ENCODE measurements at places on chromosomes 1 and 21.

GRCh38 chr21:42302076-42302650 is 13.0 kb downstream of the TFF3 start:
- peak; percentile 57 for DNase-seq

- no peak for DNase-seq
Measured at GRCh38 chr1:10415211-10415930, 14.9 kb upstream of the CENPS start.

- DNase-seq: no peak
Measured at GRCh38 chr21:35664683-35665082, 395.6 kb downstream of the SETD4 start.

DNA sequence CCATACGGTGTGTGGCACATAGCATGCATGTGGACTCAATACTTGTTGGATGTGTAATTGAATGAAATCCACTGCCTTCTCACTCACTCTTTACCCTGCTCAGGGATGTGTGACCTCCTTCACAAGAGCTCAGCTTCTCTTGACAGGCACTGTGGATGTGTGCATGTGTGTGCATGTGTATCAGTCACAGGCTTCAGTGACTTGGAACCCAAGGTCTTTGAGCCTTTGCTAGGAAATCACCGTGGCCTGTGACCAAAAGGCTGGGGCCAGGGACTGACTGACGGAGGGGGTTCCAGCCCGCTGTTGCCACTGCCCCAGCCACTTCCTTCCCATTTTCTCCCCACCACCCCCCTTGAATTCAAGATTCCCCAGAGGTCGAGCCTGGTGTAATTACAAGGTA is 144.4 kb upstream of the POU3F1 start:
- DNase-seq: no peak

- no peak for DNase-seq
Measured at GRCh38 chr21:41966041-41966833, 12.4 kb upstream of the C2CD2 start.

DNA sequence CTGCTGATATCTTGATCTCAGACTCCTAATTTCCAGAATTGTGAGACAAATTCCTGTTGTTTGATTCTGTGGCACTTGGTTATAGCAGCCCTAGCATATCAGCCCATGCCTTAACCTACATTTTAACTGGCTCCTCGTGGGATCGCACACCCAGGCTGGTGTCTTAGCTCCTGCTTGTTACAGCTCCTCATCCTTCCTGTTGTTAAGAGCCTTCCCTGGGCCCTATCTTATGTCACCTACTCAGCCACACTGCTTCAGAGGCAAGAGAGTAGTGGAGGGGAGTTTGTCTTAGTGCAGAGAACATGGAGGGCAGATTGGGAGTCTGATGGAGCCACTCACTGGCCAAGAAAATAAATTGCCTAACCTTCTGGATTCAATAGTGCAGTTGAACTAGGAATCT is 131.0 kb downstream of the ROR1 start:
- no peak for DNase-seq

DNA sequence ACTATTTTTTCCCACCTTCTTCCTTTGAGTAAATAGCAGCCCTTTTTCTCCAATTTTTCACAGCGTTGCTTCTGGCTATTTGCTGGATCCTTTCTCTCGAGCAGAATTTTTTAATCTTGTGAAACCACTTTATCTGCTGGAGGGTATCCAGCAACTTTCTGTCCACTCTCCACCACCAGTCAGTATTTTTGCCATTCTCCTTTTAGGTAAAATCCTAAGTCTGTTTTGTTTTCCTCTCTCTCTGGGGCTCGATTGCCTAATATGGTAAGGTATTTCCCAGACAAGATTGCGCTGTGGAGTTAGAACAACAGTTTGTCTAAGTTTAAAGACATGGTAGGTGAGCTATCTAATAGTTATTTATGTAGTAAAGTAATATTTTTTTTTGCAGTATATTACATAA is 156.9 kb downstream of the PPP1R12B start:
- peak; percentile 0 for DNase-seq

DNA sequence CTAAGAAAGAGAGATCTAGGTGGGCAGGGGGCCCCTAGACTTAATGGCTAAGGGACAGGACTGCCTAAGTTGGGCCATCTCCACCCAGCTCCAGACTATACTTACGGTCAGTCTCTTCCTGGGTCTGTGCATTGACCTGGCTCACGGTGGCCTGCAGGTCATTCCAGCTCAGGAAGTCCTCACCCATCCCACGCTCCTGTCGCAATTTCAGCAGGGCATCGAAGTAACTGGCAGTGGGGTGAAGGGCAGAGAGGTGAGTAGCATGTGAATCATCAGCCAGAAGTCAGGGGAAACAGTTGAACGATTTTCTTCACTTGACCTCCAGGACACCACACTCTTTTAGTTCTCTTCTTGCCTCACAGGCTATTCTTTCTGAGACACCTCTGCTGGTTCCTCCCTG is 20.5 kb downstream of the IQGAP3 start:
- no peak for DNase-seq

- peak; percentile 73 for DNase-seq
Measured at GRCh38 chr1:160006312-160006940, 25.4 kb downstream of the PIGM start.

GRCh38 chr1:223411309-223411708 is 18.1 kb downstream of the CCDC185 start:
- DNase-seq: no peak

- no peak for DNase-seq
Measured at GRCh38 chr1:77687519-77687906, 5.1 kb upstream of the ZZZ3 start.

- DNase-seq: no peak
Measured at GRCh38 chr1:204349602-204350001, 10.1 kb downstream of the PLEKHA6 start.

GRCh38 chr1:87151500-87152421 is 176.9 kb upstream of the LMO4 start:
- no peak for DNase-seq

- DNase-seq: no peak
Measured at GRCh38 chr21:28100366-28100765, 892.3 kb downstream of the LTN1 start.

DNA sequence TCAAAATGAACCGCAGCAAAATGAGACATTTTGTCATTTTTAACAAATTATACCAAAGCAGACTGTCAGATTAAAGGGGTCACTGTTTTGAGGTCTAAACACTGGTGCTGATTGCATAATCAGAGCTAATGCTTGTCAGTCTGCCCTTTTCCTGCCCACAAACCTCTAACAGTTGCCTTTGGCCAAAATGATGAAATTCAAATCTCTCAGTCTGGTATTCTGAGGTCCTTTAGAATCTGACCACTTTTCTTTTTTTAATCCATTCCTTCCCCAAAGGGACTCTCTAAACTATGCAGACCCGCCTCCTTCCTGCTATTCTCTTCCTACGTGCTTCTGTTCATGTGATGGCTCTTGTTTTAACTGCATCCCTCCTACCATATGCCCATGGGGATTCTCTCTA is 145.2 kb upstream of the SPATA6 start:
- DNase-seq: no peak

DNA sequence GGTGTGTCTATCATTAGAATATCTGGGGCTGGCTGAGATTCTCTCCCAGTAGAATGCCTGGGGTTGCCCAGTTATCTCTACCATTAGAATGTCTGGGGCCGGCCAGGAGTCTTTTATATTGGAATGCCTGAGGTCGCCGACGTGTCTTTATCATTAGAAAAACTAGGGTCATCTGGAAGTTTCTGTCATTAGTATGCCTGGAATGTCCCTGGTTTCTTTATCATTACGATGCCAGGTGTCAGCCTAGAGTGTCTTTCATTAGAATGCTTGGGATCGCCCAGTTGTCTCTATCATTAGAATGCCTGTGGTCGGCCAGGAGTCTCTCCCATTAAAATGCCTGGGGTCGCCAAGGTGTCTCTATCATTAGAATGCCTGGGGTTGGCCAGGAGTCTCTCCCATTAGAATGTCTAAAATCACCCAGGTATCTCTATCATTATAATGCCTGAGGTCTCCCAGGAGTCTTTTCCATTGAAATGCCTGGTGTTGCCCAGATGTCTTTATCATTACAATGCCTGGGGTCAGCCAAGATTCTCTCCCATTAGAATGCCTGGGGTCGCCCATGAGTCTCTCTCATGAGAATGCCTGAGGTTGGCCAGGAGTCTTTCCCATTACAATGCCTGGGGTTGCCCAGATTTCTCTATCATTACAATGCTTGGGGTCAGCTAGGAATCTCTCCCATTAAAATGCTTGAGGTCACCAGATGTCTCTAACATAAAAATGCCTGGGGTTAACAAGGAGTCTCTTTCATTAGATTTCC is 53.2 kb downstream of the RNF187 start:
- DNase-seq: no peak

DNA sequence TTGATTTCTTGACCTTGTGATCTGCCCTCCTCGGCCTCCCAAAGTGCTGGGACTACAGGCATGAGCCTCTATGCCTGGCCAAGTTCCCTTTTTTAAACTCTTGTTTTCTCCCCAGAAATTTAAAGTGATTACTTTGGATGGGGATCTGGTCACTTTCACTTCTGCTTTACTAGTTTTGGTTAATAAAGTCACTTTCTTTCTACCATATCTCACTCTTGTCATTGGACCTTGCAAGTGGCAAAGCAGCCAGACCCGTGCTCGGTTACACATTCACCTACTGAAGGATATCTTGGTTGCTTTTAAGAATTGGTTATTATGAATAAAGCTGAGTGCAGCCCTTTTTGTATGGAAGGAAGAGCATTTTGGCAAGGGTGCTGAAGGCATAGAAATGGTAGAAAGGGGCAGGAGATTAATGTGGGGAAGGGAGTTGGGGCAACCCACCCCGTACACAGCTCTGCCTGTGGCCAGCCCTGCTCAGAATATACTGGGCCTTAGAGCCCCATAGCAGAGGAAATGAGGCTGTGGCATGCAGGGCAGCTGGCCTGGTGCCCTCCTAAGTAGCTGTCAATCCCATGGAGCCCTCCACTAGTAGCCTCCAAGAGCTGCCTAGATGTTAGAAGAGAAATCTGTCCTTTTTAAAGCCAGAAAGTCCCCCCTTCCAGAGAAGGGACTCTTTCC is 40.7 kb downstream of the CD2 start:
- no peak for DNase-seq

DNA sequence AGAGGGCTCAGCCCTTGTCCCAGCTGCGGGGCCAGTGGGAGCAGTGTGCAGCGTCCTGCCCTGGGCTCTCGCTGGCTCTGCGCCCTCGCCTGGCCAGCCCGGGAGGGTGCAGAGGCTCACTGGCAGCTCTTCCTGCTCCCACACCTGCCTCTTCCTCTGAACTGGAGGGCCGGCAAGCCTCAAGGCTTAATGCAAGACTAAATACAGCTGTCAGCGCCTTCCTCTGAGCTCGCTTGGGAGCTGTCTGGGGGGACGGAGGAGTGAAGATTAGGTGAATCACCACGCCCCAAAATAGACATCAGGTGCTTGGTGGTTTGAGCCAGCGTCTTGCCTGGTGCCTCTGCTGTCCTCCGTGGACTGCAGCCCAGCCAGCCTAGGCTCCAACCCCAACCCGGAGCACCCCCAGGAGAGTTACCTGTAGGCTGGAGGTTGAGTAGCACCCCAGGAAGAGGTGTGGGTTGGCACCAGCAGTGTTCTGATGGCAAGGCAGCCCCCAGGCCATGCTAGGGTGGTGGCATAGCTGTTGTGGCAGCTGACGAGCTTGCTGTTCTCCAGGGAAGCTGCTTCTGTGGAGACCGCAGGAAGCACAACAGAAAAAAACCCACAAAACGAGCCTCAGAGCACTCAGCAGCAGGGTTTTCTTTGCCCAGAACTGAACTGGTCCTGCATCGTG is 36.9 kb downstream of the UMODL1 start:
- peak; percentile 88 for DNase-seq

DNA sequence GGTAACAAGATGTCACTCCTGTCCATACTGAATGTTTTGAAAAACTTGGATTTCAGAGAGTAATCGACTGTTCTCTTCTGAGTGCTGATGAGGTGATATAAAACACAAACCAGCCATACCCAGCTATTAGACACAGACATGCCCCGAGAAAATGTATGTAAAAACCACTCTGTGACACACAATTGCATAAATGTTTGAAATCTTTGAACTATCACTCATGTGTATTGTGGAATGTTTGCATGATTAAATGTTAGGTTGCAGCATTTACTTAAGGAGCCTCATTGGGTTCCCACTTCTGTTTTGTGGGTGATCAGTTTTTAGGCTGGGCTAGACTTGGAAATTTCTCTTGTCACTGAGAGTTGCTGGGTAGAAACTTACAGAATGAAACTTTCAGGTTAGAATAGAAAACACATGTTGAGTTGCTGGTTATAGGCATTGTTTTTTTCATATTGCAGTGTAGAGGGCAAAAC is 270.4 kb upstream of the B3GALT2 start:
- DNase-seq: no peak

- no peak for DNase-seq
Measured at GRCh38 chr1:32393832-32394140, 455 bp downstream of the BSDC1 start.

GRCh38 chr1:174692313-174692712 is 244.5 kb downstream of the GPR52 start:
- DNase-seq: no peak

- no peak for DNase-seq
Measured at GRCh38 chr1:237701534-237701933, 189.2 kb downstream of the ZP4 start.

- no peak for DNase-seq
Measured at GRCh38 chr1:40980068-40980452, 564 bp downstream of the CTPS1 start.

DNA sequence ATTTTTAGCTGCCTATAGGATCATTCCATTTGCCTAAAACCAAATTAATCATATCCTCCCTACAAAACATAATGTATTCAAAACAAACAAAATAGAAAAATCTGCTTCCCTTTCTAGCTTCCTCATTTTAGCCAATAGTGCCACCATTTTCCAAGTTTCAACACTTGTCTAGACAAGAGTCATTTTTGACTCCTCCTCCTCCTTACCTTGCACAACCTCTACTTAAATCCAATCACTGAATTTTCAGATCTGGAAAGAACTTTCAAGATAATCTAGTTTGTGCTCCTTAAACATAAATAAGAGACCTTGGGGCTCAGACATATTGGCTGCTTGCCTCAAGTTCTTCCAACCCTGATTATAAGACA is 7.4 kb downstream of the STX6 start:
- no peak for DNase-seq

- no peak for DNase-seq
Measured at GRCh38 chr1:235105051-235106043, 23.3 kb downstream of the TOMM20 start.

DNA sequence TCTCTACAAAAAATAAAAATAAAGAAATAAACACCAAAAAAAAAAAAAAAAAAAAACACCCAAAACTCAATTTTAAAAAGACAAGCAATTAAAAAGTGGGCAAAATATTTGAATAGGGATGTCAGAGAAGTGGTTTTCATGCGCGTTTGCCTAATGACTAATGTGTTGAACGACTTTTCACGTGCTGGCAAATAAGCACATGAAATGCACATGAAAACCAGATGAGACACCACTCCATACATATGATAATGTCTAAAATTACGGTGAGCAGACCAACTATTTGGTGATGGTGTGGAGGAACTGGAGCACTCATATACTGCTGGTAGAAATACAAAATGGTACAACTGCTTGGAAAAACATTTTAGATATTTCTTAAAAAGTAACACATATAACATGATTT is 39.4 kb upstream of the UHMK1 start:
- no peak for DNase-seq

DNA sequence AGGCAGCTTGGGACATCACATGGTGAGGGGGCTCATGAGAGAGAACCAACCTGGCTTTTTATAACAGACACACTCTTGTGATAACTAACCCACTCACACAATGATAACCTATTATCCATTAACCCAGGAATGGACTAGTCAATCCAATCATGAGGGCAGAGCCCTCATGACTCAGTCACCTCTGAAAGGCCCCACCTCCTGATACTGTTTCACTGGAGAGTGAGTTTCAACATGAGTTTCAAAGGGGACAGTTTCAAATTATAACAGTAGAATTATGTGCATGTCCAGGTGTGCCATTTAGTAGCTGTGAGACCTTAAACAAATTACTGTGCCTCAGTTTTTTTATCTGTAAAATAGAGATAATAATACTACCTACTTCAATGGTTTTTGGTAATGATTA is 47.6 kb upstream of the PPP2R5A start:
- no peak for DNase-seq

Data from SK-N-SH (cell line).